ENCODE measurements at places on chromosomes 13 and 19.

GRCh38 chr19:48342841-48343540 is 17.6 kb downstream of the EMP3 start:
- DNase-seq: no peak

- DNase-seq: no peak
These were observed 9.7 kb downstream of the TLE2 start for GRCh38 chr19:3019211-3019854.

GRCh38 chr13:107067381-107067780 is 499.4 kb upstream of the ARGLU1 start:
- DNase-seq: no peak

- no peak for DNase-seq
These were observed 63.9 kb downstream of the GPC6 start for GRCh38 chr13:93290503-93290902.

GRCh38 chr13:24091080-24091479 is 69.4 kb upstream of the SPATA13 start:
- DNase-seq: no peak

GRCh38 chr19:49515767-49516166 is 3.3 kb downstream of the FCGRT start:
- no peak for DNase-seq

DNA sequence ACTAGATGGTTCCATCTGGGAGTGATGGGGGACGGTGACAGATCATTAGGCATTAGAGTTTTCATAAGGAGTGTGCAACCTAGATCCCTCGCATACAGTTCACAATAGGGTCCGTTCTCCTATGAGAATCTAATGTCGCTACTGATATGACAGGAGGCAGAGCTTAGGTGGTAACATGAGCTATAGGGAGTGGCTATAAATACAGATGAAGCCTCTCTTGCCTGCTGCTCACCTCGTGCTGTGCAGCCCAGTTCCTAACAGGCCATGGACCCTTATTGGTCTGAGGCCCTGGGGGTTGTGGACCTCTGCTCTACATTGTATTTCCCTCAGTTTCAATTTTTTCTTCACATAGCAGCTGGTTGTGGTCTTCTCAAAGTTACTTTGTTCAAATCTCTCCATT is 56.5 kb downstream of the CDK8 start:
- DNase-seq: no peak

GRCh38 chr19:47540748-47541147 is 25.9 kb upstream of the NAPA start:
- DNase-seq: no peak

- no peak for DNase-seq
These were observed 176.4 kb downstream of the FLT1 start for GRCh38 chr13:28318496-28318895.

GRCh38 chr13:76874479-76874878 is 11.7 kb downstream of the KCTD12 start:
- no peak for DNase-seq

GRCh38 chr13:51243832-51244231 is 21.6 kb downstream of the FAM124A start:
- DNase-seq: no peak

- DNase-seq: no peak
These were observed 187.8 kb downstream of the LHFPL6 start for GRCh38 chr13:39415008-39415802.

GRCh38 chr19:4064496-4065260 is 2.0 kb downstream of the ZBTB7A start:
- peak; percentile 50 for DNase-seq

GRCh38 chr13:32951580-32951979 is 64.6 kb upstream of the KL start:
- DNase-seq: no peak

- peak; percentile 67 for DNase-seq
These were observed 14.0 kb upstream of the CELF5 start for GRCh38 chr19:3210347-3211017.

DNA sequence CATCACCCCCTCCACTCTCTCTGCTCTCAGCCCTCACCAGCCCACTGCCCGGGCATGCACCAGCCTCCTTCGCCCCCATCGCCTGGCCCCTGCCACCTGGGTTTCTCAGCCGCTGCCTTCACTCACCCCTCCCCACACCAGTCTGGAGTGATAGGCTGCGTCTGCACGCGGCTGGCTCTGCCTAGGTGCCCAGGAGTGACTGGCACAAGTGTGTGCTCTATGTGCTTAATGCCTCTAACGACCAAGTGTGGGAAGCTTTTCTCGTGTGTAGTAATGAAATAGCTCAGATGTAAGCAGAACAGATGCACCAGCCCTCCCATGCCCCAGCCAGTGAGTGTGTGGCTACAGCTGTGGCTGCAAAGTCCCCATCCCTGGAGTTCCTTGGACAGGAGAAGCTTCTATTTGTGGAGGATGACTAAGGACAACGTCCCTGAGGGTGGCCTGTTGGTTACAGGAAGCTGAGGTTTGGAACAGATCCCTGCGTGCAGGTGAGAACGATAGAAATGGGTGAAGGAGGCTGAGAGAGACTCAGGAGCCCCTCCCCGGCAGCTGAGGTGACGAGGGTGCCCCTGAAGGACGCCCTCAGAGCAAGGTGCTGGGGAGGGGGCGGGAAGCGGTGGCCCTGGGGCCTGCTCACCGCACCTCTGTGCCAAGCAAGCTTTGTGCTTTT is 35.6 kb downstream of the ATP11A start:
- no peak for DNase-seq

GRCh38 chr13:98509271-98510155 is 67.4 kb downstream of the STK24 start:
- peak; percentile 96 for DNase-seq

GRCh38 chr13:26710166-26710565 is 50.4 kb downstream of the GPR12 start:
- no peak for DNase-seq

GRCh38 chr19:13056052-13056660 is 46.5 kb downstream of the LYL1 start:
- DNase-seq: no peak

DNA sequence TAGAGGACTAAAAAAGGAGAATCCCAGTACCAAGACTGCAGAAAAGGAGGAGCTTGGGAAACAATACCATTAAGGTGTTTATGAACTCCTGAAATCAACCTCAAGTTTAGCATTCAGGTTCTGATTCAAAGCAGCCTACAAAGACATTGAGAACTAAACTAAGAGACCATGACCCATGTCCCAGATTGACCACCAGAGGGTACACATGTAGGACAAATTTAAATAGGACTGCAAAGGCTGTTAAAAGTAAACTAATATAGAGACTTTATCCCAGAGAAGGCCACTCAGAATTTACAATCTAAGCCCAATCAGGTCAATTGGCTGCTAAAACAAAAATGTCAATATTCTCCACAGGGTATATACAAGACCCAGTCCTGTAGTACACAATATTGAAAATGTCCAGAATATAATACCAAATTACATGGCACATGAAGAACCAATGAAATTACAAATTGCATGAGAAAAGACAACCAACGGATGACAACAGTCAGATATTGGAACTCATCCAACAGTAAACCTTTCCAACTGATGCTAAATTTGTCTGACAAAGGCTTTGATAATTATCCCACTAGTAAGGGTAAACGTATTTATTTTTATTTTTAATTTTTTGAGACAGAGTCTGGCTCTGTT is 682.4 kb downstream of the UQCRFS1 start:
- no peak for DNase-seq

DNA sequence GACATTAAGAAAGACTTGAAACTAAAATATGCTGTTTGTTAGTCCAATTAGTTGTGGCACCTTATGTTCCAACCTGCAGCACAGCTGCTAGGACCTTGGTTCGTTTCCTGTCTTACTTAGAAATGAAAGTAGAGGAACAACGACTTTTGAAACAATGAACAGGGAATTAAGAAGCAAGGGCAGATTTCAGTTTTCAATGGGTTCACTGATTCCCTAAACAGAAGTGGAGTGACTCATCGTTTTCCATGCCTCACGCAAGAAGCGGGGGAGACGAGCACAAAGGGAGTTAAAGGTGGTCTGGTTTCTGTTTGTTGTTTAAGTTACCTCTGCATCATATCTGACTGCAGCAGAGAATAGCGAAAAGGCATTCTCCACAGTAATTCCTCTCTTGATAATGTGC is 44.8 kb downstream of the PHF11 start:
- no peak for DNase-seq

- no peak for DNase-seq
These were observed 731.5 kb downstream of the SLITRK1 start for GRCh38 chr13:83150616-83151307.

DNA sequence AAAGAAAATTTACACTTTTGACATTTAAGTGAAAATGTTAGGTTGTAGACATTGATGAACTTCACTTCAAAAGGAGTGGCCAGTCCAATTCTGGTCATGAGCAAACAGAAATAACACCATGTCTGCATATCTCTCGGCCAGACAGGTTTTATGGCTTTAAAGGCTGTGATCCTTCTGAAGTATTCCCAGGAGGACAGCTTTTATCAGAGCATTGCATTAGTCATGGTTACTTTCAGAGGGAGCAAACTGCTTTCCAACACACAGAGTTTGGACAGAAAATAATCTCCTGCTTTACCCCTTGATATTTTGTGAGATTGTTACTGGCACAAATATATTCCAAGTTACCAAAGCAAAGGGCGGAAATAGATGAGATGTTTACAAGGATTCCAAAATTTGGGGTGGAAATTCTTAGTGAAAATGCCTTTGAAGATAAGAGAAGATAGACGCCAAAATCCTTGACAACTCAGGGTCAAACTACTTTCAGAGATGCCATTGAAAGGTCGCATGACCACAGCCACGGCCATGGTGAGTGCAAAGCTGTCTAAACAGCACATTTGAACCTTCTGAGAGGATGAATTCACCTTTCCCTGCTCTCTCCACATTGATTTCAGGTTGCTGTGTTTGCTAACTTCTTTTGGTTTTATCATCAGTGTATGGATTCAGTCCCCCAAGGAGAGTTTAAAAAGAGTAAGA is 584.5 kb upstream of the SGCG start:
- DNase-seq: no peak

- no peak for DNase-seq
These were observed 4.8 kb upstream of the ANGPTL8 start for GRCh38 chr19:11234486-11235075.

DNA sequence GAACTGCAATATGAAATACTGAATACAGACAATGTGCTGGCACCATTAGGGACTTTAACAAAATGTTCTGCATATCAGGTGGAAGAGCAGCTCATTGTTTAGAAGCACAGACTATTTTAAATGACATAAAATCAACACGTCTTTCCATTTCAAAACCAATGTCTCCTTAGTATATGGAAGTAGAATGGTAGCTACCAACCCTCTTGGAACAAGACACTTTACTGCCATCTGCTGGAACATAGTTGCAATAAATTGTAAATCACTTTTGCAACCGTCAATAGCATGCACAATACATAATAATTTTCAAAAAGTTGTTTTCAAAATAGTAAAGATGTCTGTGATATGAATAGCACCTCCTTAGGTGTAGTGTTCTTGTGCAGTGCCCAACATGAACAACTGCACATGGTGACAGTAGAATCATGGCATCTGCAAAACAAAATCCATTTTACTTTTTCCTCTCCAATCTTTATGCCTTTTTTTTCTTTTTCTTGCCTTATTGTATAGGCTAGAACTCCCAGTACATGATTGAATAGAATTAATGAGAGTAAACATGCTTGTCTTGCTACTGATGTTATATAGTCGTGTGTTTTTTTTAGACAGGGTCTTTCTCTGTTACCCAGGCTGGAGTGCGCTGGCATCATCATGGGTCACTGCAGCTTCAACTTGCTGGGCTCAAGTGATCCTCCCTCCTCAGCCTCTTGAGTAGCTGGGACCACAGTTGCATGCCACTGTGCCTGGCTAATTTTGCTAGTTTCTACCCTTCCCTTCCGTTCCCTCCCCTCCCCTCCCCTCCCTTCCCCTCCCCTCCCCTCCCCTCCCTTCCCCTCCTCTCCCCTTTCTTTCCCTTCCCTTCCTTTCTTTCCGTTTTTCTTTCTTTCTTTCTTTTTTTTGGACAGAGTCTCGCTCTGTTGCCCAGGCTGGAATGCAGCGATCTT is 7.8 kb upstream of the LYPD5 start:
- peak; percentile 61 for DNase-seq

GRCh38 chr13:21326155-21327031 is 132.7 kb downstream of the ZDHHC20 start:
- no peak for DNase-seq

DNA sequence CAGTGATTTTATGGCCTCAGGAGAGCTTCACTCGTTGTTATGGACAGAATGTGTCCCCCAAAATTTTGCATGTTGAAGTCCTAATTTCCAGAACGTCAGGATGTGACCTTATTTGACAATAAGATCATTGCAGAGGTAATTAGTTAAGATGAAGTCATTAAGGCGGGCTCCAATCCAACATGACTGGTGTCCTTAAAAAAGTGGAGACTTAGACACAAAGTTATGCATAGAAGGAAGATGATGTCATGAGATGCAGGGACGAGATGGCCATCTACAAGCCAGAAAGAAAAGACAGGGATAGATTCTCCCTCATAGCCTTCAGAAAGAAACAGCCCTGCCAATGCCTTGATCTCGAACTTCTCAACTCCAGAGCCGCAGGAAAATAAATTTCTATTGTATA is 25.8 kb upstream of the SPATA13 start:
- no peak for DNase-seq

DNA sequence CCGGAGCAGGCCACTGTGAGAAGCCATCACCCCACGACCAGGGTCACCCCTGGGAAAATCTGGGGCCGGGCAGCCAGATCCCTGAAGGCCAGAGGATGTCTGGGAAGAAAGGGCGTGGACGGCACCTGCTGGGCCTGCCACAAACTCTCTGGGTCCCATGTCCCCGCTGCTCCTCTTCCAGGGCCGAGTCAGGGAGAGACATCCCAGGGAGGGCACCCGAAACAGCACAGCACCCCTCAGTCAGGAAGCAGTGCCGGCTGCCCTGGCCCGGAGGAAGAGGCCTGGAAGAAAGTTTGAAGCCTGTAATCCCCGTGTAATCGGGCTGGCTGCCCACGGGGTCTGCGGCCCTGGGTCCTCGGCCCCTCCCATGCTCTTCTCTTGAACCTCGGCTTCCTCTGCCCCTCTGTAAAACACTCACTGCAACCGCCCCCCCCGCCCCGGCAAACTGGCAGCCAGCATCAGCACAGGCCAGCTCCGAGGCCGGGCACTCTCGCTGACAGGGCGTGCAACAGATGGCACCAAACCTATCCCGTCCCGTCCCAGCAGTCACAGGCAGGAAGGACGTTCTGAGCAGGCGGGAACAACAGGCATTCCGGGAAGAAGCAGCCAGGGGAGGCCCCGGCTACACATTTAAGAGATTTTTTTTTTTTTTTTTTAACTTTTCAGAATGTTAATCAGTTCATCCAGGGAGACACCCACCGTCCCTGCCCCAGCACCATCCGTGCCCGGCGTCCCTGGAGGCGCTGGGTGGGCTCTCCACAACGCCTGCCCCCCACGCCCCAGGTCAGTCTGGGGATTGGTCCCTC is 1.5 kb downstream of the SBNO2 start:
- no peak for DNase-seq

- no peak for DNase-seq
These were observed 7.5 kb upstream of the BCAT2 start for GRCh38 chr19:48818234-48818820.

DNA sequence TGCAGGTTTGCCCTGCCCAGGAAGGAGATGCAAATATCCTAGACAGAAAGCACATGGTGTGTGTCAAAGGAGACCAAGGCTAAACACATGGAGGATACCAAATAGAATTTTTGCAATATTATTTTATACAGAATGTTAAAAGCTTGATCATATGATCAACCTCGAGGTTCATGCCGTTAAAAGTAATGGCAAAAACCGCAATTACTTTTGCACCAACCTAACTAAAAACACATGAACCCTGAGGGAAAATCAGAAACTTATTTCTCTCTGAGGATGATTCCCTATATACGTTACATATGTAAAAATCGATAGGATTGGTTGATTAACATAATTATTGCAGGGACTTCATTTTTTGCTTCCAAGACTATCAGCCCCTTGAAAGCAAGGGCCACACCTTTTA is 88.1 kb downstream of the MZT1 start:
- no peak for DNase-seq

- DNase-seq: no peak
These were observed 4.4 kb upstream of the SRRM5 start for GRCh38 chr19:43607238-43608205.
